Daoy (cell line): ENCODE measurements at places on chromosomes 7 and 10. TPM values are rescaled to one million over a fixed set of nuclear protein-coding genes. Genes with fewer than 3 reads are reported as not detected.
A peak's percentile ranks its signal among the peaks of the same experiment; 100 is the strongest.

DNA sequence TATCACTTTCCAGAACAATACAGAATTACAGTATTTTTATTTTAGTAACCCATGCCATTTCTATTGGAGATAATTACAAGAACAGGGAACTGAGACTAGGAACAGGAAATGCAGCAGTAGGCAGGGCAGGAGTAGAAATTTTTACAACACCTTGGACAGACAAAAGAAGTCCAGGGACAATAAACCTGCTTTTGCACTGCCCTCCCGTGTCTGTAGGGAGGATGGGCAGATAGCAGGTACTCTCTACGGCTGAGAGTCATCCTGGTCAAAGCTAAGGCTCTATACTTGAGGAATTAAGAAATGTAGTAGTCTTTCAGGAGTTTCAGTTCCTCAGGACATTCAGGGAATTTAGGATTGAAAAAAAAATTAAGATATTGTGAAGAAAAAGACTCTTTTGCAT is 63.4 kb downstream of the VAX1 start:
- DNase-seq: no peak

- no peak for DNase-seq
Observed at GRCh38 chr10:35445150-35445884, 109.0 kb downstream of the CCNY start.

GRCh38 chr7:120873401-120873800 is 15.5 kb upstream of the TSPAN12 start:
- no peak for DNase-seq

GRCh38 chr7:4861673-4862072 is at the start of gene PAPOLB:
Gene PAPOLB (minus strand): TSS chr7:4862030. CDS start chr7:4861810, 220 bp downstream.
- no peak for DNase-seq

DNA sequence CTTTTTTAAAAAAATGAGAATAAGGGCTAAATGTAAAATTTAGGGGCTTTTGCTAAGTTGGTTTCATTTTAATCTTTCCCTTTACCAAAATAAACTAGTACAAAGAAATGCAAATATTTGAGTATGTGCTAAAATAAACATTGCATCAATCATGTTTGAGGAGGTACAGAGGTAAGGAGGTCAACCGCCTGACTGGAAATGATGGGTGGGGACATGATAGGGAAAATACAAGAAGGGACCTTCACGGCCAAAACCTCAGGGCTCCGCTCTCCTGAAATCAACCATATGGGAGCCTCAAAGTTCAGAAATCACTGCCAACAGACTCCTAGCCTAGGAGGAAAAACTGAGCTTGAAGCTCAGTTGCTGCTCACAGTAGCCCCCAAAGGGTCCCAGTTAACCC is 207.6 kb downstream of the AHR start:
- peak; percentile 11 for DNase-seq

The WASL gene
- total RNA-seq: 11.0 and 12.7 TPM in 2 replicates

The CLCN1 gene
- 0.23 TPM in 1 of 2 replicates, not detected in the other for total RNA-seq

The LIPA gene
- 15.6 and 16.2 TPM in 2 replicates for total RNA-seq
